Astrocyte of the spinal cord (primary cell): ENCODE measurements at places on chromosomes 3 and 15.
A peak's percentile ranks its signal among the peaks of the same experiment; 100 is the strongest.

GRCh38 chr3:179196700-179197099 lies 48.5 kb downstream of the PIK3CA start:
- DNase-seq = no peak

- no peak for DNase-seq
These were observed 941.4 kb downstream of the PLOD2 start for GRCh38 chr3:145219355-145220235.

GRCh38 chr3:61704807-61705206 lies 143.4 kb downstream of the PTPRG start:
- no peak for DNase-seq

DNA sequence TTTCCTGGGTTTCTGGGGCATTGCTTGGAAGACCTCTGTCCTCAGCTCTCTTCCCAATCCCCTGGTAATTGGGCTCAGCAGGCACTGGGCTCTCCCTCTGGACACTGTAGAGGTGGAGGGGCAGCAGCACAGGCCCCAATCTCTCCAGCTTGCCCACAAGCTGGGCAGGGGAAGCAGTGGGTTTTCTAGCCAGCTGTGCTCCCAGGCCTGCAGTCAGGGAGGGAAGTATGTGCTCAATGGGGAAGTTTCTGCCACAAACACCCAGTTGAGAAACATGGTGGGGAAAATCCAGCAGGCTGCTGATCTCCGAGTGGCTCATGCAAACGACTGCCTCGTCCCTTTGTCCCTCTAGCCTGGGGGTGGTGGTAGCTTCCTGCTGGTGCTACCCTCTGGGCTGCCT lies 12.8 kb upstream of the RFT1 start:
- no peak for DNase-seq

DNA sequence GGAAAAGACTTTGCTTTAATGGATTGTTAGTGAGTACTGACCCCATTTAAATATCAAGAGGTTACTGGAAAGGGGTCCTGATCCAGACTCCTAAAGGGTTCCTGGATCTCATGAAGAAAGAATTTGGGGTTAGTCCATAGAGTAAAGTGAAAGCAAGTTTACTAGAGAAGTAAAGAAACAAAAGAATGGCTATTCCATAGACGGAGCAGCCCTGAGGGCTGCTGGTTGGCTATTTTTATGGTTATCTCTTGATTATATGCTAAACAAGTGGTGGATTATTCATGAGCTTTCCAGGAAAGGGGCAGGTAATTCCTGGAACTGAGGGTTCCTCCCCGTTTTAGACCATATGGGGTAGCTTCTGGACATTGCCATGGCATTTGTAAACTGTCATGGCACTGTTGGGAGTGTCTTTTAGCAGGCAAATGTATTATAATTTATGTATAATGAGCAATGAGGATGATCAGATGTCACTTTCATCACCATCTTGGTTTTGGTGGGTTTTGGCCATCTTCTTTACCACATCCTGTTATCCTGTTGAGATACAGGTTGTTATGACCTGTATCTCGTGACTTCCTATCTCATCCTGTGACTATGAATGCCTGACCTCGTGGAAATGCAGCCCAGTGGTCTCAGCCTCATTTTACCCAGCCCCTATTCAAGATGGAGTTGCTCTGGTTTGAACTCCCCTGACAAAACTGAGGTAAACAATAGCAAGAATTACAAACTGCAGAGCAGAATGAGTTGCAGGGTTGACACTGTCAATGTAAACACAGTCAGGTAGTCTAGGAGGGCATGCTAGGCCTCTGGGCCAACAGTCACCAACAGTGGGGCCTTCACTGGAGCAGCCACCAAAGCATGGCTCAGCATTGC lies 10.3 kb upstream of the GPR160 start:
- no peak for DNase-seq

DNA sequence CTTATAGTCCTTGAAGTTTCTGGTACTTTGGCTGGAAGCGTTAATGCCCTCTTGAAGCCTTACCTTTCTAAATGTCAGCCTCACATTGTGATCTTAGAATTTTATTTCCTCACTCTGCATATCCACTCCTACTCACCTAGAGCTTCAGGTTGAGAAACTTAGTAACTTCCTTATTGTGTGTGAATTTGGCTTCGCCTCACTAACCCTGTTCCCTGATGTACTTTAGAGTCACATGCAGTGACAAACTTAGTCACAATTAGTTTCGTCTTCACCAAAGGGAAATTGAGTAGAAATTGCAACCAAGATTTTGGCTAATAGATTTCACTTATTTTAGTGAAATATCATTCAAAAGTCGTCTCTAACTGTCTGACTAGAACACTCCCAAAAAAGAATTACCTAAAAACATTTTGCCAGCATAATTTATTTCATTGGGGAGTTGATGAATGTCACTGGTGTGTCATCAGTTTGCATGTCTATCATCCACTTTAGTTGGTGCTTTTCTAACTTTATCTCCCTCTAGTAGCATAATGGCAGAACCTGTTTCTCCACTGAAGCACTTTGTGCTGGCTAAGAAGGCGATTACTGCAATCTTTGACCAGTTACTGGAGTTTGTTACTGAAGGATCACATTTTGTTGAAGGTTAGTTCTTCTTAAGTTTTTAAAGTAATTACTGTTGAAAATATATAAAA lies 960 bp downstream of the MFN1 start:
- DNase-seq = no peak

GRCh38 chr3:143601723-143602484 lies 246.4 kb downstream of the SLC9A9 start:
- DNase-seq = peak; percentile 86

DNA sequence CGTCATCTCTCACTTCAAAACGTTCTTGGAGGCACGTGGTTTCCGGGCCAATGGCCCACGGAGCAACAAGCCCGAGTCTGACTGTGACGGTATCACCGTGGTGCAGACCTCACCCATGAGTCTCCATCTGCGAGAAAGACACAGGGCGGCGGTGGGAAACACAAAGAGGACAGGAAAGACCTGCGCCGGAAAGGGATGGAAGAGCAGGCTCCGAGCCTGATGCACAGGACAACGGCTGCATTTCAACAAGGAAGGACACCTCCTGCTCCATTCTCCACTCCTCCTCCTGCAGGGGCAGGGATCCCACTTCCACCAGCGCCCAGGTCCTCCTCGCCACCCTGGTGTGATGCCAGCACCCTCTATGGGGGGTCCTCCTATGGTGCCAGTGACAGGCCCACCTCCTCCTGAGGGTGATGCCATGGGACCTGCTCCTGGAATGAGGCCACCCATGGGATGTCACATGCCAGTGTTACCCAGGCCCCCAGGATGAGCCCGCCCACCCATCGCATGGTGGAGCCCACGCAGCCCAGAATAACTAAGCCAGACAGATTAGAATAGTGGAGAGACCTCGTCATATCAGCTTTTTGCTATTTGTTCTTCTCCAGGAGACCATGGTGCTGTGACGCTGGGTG lies 73.0 kb upstream of the PCSK6 start:
- no peak for DNase-seq

DNA sequence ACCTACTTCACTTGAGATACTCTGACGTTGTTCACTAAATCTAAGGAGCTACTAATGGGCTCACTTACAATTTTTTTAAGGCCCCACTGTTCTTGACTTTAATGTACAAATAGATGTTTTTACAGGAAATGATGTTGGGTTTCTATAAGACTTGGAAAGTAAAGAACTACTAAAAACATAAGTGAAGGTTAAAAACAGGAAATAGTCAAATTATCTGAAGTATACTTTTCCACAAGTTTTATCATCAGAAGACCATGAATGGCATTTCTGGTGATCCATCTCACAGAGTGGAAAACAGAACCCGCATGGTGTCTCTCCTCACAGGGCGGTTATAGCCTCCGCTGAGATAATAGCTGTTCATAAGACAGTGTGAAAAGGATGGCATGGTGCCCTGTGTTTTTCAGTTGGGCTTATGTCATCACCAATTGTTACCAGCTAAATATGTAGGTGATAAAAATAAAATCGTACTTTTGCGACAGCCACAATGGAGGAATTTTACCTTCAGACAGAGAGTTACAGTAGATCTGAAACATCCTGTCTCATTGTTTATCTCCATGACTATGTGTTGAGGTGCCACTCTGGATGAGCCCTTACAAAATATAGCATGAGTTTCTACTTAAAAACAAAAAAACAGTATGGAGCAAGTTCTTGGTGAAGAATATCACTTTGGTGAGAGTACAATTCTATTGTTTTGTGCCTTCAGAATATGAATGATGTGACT lies 462.4 kb downstream of the RAP2B start:
- DNase-seq = no peak

DNA sequence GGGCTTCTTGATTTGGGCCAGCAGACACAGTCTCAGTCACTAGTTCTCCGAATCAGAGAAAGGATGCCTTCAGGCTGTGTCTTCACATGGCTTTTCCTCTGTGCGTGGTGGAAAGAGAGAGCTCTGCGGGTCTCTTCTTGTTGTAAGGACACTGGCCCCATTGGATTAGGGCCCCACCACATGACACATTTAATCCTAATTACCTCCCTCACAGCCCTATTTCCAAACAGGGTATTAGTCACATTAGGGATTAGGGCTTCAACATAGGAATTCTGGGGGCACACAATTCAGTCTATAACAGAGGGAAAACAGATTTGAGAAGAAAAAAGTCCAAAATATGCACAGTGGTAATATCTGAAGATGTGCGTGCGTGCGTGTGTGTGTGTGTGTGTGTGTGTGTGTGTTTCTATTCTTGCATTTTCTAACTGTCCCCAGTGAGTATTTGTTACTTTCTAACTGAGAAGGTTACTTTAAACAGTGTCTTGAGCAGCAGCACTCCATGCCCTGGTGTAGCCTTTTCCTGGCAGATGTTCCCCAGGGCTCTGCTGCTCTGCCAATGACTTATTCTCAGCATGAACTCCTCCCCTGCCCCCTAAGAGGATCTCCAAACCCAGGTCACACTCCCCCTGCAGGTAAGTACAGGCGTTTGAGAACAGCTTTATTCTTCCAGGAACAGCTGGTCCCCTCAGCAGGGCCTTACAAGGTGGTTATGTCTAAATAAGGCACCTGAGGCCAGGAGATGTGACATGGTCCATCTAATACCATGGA lies 72.9 kb downstream of the RPL39L start:
- peak; percentile 20 for DNase-seq

DNA sequence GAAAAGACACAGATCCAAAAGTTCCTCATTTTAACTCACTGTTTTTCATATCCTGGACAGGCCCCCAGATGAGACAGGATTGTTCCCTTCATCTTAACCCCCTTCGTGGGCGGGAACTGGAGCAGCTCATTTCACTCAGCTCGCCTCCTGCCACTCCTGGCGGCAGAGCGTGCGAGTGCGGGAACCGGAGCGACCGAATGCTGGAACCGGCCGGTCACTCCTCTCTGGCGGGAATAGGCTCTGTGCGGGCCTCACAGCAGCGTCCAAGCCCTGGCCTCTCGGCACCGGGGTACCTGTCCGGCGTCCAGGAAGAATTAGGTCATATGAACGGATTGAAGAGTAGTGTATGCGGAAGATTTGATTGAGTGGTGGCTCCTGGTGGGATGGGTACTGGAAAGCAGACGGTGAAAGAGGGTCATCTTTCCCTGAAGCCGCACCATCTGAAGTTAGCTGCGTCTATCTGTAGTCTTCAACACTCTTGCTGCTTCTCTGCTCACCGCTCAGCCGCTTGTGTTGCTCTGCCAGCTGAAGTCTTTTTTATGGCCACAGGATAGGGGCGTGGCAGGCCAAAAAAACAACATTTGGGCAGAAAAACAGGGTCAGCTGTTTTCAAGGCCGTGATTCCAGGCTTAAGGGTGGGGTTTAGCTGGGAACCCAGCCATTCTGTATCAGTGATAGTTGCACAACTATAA lies 42.3 kb upstream of the FXR1 start:
- DNase-seq = no peak

DNA sequence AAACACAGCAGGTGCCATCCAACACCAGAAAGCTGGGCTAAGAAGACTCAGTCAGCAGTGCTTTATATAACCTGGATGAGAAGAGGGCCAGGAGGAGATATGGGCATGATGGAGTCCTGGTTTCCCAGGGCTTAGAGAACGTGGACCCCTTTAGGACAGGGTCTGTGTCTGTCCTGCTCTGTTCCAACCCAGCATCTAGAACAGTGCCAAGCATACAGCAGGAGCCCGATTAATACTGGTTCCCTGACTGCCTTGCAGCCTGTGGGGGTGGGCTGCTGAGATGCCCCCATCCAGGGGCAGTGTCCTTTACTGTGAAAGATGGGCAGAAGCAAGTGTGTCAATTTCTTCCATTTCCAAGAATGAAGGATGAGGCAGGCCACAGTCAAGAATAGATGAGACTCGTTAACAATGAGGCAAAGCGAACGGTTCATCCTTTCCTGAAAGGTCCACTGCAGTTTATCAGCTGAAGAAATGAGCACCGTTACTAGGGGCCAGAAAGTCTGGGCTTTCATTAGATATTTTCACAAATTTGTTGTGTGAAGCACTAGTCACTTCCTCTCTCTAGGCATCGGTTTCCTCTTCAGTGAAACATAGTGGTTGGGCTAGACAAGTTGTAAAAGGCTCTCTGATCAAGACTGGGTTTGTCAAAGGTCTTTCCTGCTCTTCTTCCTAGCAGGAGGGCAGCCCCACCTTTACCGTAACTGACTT lies 72.0 kb upstream of the HERC1 start:
- no peak for DNase-seq

DNA sequence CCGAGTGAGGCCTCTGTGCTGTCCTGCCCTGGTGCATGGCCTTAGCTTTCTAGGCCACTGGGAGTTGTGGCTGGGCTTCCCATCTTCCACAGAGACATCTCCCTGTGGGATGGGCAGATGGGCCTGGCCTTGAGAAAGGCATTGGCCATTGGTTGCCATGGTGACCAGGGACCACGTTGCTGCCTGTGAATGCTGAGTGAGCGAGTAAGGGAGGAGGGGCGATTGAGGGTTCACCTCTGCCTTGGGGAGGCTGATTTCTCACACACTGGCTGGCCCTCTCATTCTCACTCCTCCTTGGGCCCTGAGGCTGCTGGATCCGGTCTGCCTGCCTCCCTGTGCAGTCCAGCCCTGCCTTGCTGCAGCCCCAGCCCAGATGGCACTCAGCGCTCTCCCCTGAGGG lies 26.4 kb upstream of the DOCK3 start:
- no peak for DNase-seq

DNA sequence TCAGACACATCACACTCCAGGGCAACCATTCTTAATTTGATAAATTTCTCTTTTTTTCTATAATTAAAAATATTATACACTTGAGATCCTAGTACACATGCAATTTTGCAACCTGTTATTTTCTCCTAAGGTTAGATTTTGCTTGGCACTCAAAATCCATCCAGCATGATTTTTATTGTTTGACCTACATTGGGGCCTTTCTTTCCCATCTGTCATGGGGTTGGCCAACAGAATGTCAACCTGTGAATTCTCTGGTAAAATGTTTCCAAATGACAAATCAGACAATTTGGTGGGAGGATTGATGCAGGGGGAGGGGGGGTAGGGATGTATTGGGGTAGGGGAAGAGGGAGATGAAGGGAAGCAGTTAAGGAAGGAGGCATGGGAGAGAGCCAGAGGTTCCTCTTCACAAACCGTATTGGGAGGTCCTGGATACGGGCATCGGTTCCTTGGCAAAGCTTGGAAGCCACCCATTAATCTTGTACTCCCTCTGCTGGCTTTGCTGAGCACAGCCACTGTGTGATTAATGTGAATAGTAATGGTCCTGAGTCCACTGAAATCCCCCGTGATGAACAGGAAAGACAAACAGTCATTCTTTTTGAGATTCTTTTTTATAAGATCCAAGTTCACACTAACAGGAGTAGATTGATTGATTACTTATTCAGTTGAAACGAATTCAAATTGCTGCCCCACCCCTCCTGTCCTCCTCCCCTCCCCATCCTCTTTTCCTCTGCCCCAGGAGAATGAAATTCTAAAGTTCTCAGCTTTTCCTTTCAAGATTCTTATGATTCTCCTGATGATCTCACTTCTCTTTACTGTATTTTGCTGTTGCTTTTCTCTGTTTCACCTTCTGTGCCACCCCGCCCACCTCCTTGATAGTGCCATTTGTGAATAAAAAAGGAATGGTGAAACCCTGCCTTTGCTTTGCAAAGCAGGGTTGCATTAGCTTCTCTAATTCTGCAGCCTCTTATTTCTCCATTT lies 82.2 kb upstream of the SLC25A26 start:
- peak; percentile 64 for DNase-seq
